ENCODE measurements at places on chromosomes 1 and 21. TPM values are rescaled to one million over a fixed set of nuclear protein-coding genes. Genes with fewer than 3 reads are reported as not detected.

The THEMIS2 gene
- 9.0 TPM for polyA plus RNA-seq

The KCNE2 gene
- polyA plus RNA-seq, result not detected

- peak; percentile 23 for DNase-seq
Observed at GRCh38 chr1:214548988-214549387, 2.4 kb downstream of the PTPN14 start.

DNA sequence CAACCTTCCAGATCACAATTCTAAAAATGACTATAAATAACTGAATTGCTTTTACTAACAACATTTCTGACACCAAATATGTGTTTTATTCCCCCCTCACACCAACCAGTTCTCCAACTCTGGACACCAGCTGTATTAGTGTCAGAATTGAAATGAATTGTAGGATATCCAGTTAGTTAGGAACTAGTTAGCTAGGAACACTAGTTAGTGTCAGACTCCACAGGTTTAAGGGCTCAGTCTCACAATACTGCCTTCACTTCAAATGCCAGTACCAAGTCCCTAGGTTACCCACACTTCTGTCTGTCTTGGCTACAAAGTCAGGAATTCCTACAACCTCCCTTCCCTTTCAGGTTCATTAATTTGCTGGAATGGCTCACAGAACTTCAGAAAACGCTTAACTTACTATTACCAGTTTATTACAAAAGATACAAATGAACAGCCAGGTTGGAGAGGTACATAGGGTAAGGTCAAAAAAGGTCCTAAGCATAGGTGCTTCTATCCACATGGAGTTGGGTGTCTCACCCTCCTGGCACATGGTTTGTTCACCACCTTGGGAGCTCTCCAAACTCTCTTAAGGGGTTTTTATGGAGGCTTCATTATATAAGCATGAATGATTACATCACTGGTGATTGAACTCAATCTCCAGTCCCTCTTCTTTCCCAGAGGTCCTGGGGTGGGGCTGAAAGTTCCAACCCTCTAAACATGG, 4.2 kb downstream of the STXBP3 start:
- DNase-seq, result no peak

DNA sequence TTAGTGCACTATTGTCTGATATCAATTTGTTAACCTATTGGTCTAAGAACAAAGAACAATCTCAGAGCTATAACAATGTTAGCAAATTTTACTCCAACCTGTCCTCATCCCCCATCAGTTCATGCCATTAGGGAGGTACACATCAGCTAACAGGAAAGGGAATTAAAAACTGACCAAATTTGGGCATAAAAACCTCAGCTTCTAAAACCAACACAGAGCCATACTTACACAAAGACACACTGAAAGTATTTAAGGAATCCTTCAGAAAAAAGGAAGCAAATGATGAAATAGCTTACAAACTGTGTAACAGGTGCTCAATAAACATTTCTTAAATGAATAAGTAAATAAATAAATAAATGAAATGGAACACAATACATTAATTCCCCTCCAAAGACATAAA, 89.2 kb downstream of the TTLL7 start:
- no peak for DNase-seq

Measured in brain (organoid and tissue), 16 donors.